ENCODE measurements at places on chromosomes 11 and 22.

DNA sequence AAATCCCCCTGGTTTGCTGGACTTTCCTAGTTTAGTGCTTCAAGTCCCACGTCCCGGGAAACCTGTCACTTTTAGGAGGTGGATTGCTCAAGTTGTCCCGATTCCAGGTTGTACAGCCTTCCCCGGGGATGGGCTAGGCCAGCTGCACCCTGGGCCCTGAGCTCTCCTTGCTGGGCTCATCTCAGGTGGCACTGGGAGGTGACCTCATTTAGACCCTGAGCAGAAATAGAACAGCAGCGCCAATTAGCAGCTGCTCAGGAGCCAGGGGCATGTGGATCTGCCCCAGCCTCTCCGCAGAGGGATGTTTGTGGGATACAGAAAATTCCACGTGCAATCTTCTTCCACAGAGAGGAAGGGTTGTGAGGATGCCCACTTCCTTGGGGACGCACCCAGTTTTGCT is 9.6 kb upstream of the CERK start:
- DNase-seq, result no peak

GRCh38 chr22:37167981-37168647 is 18.4 kb upstream of the IL2RB start:
- DNase-seq, result no peak

DNA sequence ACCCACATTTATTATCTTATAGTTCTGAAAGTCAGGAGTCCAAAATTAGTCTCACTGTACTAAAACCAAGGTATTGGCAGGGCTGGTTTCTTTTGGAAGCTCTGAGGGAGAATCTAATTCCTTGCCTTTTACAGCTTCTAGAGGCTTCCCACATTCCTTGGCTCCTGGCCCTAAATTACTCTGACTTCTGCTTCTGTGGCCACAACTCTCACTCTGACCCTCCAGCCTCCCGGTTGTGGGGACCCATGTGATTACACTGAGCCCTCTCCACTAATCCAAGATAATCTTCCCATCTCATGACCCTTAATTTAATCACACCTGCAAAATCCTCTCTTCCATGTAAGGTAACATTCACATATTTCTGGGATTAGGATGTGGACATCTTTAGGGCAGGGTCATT is 110.9 kb downstream of the ARL14EP start:
- no peak for DNase-seq

DNA sequence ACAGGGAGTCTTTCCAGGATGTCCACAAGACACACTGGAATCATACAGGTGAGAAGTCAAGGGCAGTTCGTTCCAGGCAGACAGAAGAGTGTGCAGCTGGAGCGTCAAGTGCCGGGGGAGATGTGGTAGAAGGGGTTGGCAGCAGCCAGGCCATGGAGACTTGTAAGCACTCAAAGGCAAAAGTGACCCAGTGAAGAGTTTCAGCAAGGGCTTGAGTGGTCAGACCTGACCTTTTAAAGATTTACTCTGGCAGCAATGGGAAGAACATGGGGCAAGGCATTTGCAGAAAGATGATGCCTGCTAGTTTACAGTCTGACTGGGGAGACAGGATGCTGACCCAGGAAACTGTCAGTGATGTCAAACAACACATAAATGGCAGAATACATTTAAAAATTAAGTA is 29.0 kb downstream of the P4HA3 start:
- DNase-seq, result no peak

- no peak for DNase-seq
Measured at GRCh38 chr11:121347813-121348212, 55.2 kb downstream of the SC5D start.

GRCh38 chr11:119481667-119482400 is 58.9 kb upstream of the THY1 start:
- DNase-seq, result no peak

- DNase-seq, result no peak
Measured at GRCh38 chr22:37547251-37547741, 13.0 kb upstream of the CDC42EP1 start.

- no peak for DNase-seq
Measured at GRCh38 chr22:18077087-18077638, 627 bp upstream of the PEX26 start.

GRCh38 chr11:68325907-68326220 is 13.5 kb downstream of the LRP5 start:
- no peak for DNase-seq

- no peak for DNase-seq
Measured at GRCh38 chr22:24435323-24435645, 7.9 kb downstream of the ADORA2A start.

- peak; percentile 37 for DNase-seq
Measured at GRCh38 chr22:45235101-45235777, 5.5 kb downstream of the KIAA0930 start.

DNA sequence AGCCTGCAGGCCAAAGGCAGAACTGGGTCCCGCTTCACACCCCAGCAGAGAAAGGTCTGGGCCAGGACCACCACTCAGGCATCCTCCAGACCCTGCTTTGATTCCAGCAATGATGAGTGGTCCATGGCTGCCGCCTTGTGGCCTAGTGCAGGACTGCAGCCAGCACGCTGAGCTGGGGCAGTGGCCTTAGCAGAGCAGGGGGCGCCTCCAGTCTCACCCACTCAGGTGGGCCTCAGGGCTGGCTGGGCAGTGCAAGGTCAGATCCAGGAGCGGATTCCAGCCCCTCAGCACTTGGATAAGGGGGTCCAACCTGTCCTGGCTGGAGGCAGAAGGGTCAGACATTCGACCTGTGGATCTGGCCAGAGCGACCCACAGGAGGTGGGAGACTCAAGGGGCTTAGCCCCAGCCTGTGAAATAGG is 9.6 kb upstream of the PDE2A start:
- DNase-seq, result peak; percentile 26

GRCh38 chr11:75697906-75698581 is 19.6 kb upstream of the MOGAT2 start:
- DNase-seq, result no peak

GRCh38 chr22:48754611-48755058 is 1073.0 kb downstream of the BRD1 start:
- no peak for DNase-seq

DNA sequence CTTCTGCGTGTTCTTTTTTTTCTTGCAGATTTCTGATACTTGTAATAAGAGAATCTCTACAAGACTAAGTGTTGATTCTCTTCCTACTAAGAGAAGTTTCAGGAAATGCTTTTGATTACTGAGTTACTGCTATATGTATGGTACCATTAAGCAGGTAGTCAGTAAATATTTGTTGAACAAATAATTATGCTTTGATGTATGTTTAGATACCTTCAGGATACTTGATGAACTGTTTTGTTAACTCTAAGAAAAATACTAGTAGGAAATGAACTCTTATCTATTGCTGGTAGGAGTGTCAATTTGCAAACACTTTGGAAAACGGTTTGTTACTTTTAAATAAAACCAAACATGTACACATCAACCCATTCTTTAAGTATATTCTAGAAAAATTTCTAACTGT is 90.6 kb downstream of the TMEM135 start:
- DNase-seq, result no peak

GRCh38 chr11:73393479-73394415 is 17.5 kb downstream of the RELT start:
- DNase-seq, result peak; percentile 27

DNA sequence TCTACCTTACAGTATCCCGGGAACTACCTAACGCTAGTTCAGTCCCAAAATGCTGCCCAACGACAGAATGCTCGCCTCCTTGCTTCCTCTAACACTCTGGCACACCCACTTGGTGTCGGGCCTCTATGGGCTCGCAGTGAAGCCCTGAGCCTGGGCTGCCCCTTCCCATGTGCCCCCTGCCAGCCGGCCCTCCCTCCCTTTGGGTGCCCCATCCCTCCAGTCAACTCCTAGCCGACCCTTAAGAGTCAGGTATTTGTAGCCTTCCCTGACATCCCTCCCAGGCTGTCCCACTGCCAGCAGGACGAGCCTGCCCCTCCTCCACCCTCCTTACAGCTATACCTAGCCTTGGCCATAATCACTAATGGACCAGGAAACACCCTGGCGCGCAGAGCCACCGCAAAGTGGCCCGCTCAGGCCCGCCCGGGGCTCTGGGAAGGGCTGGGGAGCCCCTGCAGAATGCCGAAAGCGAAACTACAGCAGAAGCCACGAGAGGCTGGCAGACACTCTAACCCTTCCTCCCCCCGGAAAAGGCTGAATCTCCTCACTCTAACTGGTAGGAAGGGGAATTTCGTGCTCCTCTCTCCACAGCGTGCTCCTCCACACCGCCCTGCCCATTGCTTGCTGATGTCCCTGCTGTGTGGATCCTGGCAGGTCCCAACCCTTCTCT is 8.2 kb downstream of the CBX7 start:
- no peak for DNase-seq

GRCh38 chr11:66789097-66789890 is 53.9 kb upstream of the RCE1 start:
- DNase-seq, result no peak

- no peak for DNase-seq
Measured at GRCh38 chr11:73991471-73992006, 8.9 kb upstream of the UCP2 start.

- no peak for DNase-seq
Measured at GRCh38 chr11:122691549-122692150, 36.1 kb downstream of the UBASH3B start.

Data from substantia nigra (tissue), 51 donors.